ENCODE measurements at places on chromosomes 11 and 22.

- DNase-seq, result no peak
These were observed 7.3 kb upstream of the KCNJ1 start for GRCh38 chr11:128874427-128874826.

DNA sequence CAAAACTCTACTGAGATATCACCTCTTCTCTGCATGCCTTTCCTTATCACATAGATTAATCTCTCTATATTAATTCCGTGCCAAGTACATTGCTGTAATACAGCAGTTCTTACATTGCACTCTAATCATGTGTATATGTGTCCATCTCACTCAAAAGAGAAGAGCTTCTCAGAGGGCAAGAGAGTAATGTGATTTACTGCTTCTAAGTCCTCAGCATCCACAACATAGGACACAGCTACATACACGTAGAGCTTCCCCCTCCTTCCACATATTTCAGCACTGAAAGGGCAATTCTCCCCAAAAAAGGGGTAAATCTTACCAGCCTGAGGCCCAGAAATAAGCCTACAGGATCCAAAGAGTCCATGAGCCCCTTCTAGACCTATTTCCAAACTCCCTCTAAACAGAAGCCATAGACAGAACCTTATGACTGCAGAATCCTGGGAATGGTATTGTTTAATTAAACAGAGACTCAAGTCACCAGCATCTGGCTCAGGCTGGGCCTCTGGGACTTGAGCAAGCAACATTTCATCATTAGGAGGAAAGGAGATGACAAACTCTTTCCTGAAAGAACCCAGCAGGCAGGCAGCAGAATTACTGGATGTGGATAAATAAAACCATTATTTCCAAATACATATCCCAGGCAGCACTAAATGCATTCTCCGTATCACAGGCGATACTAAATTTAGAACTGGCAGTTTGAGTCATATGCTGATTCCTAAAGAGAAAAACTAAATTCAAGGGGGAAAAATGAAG, 87.2 kb downstream of the KCNC1 start:
- no peak for DNase-seq

GRCh38 chr11:44733877-44734276, 7.1 kb downstream of the TSPAN18 start:
- DNase-seq, result no peak

DNA sequence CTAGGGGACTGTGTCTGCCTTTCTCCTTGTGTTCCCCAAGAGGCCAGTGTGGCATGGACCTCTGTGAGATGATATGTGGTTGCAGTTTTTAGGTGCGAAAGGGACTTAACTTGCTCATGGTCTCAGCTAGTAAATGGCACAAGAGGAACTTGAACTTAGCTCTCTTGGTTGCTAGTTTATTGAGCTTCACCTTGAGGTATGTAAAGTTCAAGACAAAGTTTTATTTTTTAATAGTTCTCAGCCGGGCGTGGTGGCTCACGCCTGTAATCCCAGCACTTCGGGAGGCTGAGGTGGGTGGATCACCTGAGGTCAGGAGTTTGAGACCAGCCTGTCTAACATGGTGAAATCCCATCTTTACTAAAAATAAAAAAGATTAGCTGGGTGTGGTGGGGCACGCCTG, 71.6 kb upstream of the SUSD2 start:
- no peak for DNase-seq

DNA sequence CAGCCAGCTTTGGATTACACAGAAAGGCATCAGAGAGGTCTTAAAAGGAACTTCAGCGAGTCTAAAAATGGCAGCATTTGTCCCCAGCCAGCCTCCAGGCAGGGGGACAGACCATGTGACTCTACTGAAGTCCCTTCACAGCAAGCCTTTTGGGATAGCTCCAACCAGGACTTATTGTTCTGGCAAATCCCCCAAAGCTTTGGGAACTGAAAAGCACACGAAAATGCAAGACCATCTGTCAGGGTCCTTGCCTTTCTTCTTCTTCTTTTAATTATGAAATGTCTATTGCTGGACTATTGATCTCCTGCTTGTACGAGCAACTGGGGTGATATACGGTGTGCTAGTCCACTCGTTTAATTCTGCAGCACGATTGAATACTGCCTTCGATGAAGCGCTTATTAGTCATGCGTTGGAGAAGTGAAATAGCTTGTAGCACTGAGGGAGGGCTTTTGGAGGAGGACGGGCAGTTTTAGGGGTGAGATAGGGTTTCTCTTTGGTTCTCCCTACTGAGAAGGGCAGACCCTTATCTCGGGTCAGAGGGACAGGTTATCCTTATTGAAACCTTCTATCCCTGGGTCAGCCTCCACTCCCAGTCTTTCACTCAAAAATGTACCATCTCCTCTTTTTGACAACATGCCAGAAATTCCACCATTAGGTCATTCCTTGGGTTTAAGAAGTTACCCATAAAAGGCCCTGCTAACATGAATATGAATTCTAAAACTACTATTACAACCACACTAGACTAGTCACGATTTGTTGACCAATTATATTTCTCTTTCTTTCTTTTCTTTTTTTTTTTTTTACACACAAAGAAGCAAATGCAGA, 416.4 kb downstream of the MIAT start:
- DNase-seq, result no peak

GRCh38 chr22:50091092-50091768, 1.4 kb downstream of the MOV10L1 start:
- no peak for DNase-seq

DNA sequence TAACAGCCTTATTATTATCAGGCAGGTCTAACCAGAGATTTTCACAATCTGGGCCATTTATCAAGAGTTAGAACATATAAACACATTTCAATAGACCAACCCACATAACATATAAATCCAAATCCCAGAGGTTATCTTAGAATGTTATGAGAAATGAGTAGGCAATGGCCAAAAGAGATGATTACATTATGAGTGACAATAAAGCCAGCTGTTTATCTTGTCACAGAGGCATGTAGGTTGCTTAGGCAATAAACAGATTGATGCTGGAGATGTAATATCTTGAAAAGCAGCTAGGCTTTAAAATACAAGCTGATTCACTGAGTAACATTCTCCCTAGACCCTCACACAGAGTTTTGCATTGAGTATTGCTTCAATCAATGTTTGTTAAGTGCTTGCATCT, 148.5 kb upstream of the SESN3 start:
- no peak for DNase-seq

DNA sequence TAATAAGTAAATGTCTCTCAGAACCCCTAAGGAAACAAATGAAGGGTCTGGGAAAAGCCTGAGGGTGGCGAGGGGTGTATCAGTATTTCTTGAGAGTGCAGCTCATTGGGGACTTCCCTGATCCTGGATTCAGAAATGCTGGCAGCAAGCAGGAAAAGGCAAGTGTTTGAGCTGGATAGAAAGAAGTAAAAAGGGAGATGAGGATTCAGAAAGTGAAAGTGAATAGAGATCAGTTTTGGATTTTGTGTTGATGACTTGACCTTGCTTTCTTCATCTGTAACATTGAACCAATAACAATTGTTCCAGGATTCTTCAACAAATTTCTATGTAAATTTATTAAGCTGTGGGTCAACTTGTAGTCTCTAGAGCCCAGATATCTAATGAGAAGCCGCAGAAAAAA, 66.9 kb upstream of the CTSC start:
- no peak for DNase-seq

DNA sequence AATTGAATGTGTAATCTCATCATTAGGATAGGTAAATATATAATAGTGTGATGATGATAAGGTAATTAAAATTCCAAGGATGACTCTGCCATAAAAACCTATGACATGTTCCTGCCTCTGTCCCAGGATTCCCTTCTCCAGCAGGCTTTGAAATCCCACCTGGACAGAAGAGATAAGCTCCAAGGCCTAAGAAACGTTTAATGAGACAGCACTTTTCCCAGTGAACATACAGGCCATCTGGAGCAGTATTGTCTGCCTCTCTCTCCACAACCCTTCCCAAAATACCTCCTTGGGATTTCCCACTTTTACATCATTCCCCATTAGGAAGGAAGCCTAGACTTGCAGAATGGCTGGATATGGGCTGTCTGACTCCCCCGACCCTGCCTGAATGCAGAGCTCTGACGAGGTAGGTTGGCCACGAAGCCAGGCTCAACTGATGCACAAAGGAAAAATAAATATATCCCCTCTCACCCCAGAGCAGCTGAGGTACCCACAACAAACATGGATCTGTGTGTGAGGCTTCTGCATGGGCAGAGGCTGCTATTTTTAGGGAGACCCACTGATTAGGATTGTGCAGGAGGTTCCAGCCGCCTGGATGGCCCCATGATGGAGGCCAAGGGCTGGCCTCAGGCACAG, 71.0 kb downstream of the TMPRSS5 start:
- no peak for DNase-seq

GRCh38 chr11:19419808-19420207, 179.1 kb upstream of the E2F8 start:
- no peak for DNase-seq

DNA sequence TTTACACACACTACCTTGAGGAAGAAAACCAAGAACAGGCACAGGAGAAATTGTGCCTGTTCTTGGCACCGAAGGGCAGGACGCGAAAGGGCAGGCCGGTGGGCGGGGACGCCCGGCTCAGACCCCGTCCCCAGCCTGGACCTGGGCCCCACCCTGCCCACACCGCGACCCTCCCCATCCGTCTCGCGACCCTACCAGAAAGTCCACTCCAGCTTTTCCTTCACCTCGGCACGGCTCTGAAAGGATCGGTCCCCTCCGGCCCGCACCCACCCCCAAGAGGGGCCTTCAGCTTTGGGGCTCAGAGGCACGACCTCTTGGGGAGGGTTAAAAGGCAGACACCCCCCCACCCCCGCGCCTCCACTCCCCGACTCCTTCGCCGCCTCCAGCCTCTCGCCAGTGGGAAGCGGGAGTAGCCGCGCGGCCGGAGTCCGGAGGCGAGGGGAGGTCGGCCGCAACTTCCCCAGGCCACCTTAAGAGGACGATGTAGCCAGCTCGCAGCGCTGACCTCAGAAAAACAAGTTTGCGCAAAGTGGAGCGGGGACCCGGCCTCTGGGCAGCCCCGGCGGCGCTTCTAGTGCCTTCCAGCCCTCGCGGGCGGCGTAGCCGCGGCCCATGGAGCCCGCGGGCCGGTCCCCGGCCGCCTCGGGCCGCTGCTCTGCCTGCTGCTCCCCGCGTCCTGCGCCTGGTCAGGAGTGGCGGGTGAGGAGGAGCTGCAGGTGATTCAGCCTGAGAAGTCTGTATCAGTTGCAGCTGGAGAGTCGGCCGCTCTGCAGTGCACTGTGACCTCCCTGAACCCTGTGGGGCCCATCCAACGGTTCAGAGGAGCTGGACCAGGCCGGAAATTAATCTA, 4.4 kb downstream of the SEC14L6 start:
- no peak for DNase-seq

DNA sequence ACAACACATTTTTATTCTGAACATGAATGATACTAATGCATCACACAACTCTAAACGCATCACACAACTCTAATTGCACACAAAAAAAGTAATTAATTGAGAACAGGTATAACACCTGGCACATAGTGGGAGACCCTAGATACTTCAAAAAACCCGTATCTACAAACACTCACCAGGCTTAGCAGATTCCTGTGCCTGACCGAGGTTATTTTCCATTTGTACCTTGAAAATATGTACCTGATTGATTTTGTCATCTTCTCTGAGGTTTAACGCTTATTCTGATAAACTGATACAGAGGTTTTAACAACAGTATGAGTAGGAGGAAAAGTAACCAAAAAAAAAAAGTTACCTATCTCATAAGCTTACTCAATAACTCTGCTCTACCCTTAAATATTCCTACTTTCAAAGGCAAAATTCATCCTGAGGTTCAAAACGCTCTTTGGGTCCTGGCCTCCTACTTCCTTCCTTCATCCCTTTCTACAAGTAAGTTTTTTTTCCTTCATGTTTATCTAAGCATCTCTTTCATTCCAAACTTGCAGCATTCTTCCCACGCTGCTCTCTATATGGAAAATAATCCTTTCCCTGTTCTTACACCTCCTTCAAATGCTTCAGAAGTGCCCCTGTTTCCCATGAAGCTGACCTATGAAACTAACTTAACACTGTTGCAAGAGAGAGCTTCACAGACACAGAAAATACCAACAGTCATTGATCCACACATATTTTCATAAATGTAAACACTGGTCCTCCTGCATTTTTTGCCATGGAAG, 73.3 kb downstream of the ETS1 start:
- no peak for DNase-seq

GRCh38 chr11:34027516-34028408, 23.8 kb upstream of the CAPRIN1 start:
- no peak for DNase-seq

DNA sequence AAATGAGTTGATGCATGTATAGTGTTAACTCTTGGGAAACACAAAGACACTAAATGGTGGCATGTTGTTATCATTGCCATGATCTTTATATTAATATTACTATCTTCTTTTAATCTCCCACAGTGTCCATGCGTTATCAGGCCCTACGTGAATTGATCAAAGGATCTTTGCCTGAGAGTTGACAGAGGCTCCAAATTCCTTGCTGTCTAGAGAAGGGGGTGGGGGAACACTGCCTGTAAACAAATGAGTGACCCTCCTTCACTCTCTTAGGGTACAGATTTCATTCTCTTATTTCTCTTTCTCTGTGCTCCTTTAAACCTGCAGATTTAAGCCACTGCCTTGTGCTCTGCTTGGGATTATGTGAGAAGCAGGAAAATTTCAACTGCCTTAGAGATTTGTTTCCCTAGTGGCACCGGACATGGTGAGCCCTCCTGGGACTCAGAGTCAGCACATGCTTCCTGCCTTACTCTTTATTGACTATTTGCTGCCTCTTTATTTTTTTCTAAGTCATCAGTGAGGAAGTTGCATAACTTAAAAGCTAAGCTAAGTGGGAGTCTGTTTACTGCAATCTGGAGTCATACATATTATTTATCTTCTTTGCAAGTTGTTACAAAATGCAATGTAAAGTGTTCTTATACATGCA, 122.9 kb downstream of the MAML2 start:
- no peak for DNase-seq

- no peak for DNase-seq
These were observed 21.2 kb upstream of the TP53AIP1 start for GRCh38 chr11:128963744-128964325.

DNA sequence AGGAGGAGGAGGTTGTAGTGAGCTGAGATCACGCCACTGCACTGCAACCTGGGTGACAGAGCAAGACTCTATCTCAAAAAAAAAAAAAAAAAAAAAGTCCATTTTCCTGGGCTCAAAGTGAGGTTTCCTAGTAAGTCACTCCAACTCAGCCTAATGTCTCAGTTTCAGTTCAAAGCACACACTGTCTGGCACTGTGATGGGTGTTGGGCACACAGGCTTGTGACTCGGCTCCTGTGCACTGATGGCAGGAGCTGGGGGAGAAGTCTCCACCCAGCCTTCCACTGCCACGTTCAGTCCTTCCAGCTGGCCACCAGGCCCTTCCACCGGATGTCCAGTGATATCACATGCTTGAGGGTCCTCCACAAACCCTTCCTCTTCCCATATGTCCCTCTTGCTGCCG, 186.0 kb downstream of the CEP164 start:
- DNase-seq, result no peak

- no peak for DNase-seq
These were observed at the start of gene A4GALT for GRCh38 chr22:42720263-42721044. TSS of gene A4GALT (minus strand) at chr22:42720870. CDS start at chr22:42693951, 26,919 bp downstream.

DNA sequence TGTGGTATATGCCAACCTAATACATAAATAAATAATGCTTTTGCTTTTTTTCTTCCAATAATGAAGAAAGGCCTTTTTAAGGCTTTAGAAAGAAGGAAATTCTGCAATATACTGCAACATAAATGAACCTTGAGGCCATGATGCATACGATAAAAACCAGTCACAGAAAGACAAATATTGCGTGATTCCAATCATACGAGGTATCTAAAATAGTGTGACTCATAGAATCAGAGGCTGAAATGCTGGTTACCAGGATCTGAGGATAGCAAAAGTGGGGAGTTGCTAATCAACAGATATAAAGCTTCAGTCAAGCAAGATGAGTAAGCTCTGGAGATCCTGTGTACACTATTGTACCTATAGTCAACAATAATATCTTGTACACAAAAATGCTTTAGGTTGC, 24.2 kb downstream of the MS4A6A start:
- no peak for DNase-seq

All from activated CD4-positive, alpha-beta T cell treated with anti-CD3 and anti-CD28 coated beads for 4 hours (primary cell).